ENCODE measurements at places on chromosomes 16 and 17.

DNA sequence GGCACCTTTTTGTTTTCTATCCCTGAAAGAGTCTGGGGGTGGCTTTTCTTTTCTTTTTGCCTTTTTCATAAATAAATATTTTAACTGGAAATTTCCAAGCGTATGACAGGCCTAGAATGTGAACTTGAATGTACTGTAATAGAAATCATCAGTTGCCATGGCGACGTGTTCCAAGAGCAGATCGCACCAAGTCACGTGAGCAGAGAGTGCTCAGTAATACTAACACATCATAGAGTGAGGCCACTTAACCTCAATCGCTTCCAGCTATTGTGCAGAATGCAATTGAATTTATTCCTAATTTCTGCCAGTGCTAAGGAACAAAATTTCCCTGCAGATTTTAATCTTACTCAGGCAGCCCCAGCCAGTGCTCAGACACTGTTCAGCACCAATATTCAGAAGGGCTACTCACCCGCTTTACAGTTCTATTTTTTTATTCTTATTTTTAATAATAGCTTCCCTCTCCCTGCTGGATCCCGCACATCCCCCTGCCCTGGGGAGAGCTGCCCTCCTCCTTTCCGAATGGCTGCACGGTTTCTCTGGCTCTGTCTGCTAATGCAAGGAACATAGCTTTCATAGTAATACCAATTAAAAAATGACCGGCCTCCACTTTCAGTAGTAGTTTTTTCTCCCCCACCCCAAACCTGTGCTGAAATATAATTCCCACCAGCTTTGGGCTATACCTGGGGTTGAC, 26.2 kb upstream of the PMFBP1 start:
- DNase-seq = no peak

GRCh38 chr17:50208611-50209061, 7.2 kb upstream of the COL1A1 start:
- DNase-seq = no peak

DNA sequence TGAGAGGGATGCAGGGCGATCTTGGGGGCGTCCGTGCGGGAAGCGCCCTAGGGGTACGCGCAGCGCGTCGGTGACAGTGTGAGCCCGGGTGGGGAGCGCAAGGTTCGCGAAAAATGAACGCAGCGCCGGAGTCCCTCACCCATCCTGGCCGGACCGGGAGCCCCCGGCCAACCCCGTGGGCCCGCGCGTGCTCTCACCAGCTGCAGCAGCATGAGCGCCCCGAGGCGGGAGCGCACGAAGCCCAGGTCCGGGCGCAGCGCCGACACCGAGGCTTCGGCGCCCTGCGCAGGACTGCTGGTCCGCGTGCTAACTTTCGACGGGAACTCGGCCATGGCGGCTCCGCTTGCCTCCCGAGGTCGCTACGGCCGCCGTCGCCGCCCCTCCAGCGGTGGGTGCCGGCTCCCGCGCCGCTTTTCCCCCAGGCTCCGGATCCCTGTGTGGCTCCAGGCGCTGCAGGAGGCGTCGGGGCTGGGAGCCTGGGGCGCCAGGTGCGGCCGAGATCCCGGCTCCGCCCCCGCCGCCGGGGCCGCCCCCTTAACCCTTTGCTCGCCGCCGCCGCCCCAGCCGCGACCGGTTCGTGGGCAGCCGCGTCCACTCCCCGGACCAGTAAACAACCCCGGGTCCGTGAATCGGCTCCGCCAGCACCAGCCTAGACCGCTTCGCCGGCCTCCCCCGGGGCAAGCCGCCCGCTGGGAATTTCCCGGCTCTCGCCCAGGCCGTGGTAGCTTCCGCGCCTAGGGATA, at the start of gene PLLP:
TSS of gene PLLP (minus strand) at position 464 of the 743 bp plus-strand sequence. CDS start at position 332, 132 bp downstream.
- peak; percentile 89 for DNase-seq

DNA sequence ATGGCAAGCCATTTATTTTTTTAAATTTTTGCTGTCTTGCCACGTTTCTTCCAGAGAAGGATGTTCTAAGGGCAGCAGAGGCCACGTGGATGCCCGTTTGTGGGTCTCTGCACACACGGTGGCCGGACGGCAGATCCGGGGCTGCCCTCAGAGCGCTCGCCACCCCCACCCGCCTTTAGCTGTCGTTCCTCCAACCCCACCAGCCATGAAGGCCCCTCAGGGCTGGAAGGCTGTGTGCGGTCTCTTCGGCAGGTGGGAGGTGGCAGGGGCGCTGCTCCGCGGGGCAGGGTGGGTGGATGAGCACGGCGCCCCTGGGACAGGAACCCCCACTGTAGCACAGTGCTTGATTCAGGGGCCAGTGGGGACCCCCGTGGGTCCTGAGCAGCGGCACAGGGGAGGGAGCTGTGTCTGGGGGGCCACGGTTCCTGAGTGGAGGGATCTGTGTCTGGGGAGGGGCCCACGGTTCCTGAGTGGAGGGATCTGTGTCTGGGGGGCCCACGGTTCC, 49.7 kb downstream of the ZFPM1 start:
- DNase-seq = no peak

GRCh38 chr17:9880582-9880999, 24.5 kb downstream of the RCVRN start:
- no peak for DNase-seq

DNA sequence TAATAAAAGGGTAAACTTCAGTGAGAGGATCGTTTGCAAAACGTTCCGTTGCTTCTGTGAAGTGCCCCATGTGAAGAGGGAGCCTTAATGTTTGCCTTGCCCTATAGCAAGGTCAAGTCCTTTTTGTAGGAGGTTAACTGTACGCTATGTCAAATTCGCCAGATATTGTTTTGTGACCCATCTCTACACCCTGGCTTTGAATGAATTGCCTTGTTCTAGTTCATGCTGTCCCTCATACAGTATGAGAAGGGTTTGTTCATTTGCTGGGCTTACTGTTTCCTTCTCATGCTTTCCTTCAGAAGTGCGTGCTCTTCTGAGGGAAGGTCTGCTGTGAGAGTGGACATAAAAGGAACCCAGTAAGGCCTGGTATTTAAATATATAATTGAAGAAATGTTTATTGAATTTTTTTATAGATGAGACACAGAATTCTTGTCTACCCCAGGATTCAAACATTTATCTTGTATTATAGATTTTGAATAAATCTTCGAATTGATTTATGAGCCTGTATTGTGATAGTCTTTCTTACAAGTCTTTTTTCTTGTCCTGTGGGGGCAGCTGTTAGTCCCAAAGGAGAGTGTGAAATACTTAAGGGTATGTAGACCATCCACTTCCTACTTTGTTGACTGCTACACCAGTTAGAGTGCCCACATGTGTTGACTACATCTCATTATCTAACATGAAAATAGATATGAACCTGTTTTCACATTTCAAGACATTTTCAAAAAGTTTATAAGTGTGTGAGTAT, 1.7 kb downstream of the MAP3K3 start:
- no peak for DNase-seq

GRCh38 chr16:19153876-19154275, 14.2 kb upstream of the SYT17 start:
- peak; percentile 45 for DNase-seq

DNA sequence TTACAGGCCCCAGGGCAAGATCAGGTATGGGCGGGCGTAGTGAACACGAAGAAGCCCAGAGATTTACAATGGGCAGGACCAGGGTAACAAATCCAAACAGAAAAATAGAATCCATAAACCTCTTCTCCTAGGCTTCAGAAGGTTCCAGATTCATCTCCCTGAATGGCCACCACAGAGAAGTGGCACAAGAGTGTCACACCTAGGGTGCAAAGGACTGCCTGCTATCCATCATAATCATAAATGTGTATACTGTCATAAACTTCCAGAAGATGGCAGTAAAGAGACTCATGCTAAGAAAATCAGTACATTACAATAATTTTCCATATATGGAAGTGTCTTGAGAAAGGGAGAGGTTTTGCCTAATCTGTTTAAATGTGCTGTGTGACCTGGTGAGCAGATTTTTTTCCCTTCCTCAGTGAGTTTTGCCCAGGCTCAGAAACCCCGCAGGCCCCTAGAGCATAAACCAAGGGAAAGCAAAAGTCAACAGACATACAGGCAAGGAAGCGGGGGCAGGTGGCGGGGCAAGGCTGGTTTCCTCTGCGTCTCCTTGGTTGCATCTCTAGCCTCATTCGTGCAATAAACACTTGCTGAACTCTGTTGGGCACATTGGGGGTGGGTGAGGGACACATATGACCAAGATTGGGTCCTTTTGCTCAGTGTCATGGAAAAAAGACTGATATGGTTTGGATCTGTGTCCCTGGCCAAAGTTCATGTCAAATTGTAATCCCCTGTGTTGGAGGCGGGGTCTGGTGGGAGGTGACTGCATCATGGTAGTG, 92.0 kb upstream of the CDH5 start:
- no peak for DNase-seq

GRCh38 chr16:84552135-84552534, 47.7 kb upstream of the MEAK7 start:
- no peak for DNase-seq

DNA sequence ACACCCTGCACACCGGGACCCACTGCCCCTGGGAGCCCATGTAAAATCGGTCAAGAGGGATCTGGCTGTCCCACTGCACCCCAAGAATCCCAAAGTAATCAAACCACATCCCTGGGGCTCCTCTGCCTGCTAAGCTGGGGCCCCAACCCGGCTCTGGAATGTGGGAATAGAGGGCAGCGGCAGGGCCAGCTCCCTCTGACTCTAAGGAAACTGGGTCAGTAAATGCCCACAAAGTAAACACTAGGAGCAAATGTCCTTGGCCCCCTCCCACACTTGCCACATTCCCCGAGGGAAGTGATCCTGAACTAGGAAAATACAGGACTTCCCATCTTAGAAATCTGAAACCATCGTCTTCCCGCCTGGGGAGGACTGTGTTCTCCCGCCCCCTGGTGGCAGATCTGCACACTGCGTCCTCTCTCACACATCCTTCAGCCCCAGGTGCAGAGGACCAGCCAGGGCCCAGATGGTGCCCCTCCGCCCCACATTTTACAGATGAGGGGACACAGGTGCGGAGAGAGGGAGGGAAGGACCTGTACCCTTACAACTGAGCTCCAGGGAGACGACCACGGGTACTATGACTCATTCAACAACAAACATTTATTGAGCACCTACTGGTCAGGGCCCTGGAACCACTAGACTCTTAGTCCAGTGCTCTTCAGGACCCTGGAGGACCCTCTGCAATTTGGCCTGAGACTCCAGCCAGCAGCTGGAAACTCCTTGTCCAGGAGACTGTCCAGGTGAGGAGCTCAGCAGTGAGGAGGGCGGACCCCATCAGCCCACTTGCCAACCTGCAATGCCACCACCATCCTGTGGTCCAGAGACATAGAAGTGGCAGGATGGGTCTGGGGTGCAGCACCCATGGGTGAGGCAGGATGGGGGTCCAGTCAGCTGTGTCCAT, 10.1 kb downstream of the P3H4 start:
- peak; percentile 91 for DNase-seq

Data from D341Med (cell line).